ENCODE measurements at places on chromosomes 12 and 14. TPM values are rescaled to one million over a fixed set of nuclear protein-coding genes. Genes with fewer than 3 reads are reported as not detected.
A peak's percentile ranks its signal among the peaks of the same experiment; 100 is the strongest.

NELL2 gene
- 10.2 TPM for total RNA-seq

LRP1 gene
- 2.1 TPM for total RNA-seq

ADCY6 gene
- 0.55 TPM for total RNA-seq

TBC1D30 gene
- 0.84 TPM for total RNA-seq

TAC3 gene
- total RNA-seq, result not detected

TBK1 gene
- 35.3 TPM for total RNA-seq

MARK3 gene
- total RNA-seq, result 81.4 TPM

GRCh38 chr14:76902591-76902990 is 76.4 kb downstream of the LRRC74A start:
- H3K27ac ChIP-seq, result no peak overlapping the region
- H3K4me1 ChIP-seq, result peaks cover 7% of the 10 kb centered on the region
- no peak for DNase-seq
- H3K36me3 ChIP-seq, result no peaks in the 10 kb centered on the region
- H3K27me3 ChIP-seq, result no peaks in the 10 kb centered on the region

GRCh38 chr14:105166571-105167302 is 1.8 kb downstream of the JAG2 start:
- peak overlapping the region; percentile 8 for H3K4me3 ChIP-seq
- DNase-seq, result no peak
- H3K4me1 ChIP-seq, result peaks cover 6% of the 10 kb centered on the region
- H3K27me3 ChIP-seq, result peaks cover 17% of the 10 kb centered on the region
- no peaks in the 10 kb centered on the region for H3K36me3 ChIP-seq
- no peak overlapping the region for H3K27ac ChIP-seq

GRCh38 chr12:89836026-89836425 is 127.4 kb upstream of the ATP2B1 start:
- H3K27ac ChIP-seq, result no peak overlapping the region
- DNase-seq, result no peak
- peaks cover 13% of the 10 kb centered on the region for H3K27me3 ChIP-seq
- no peaks in the 10 kb centered on the region for H3K36me3 ChIP-seq
- no peaks in the 10 kb centered on the region for H3K4me1 ChIP-seq

DNA sequence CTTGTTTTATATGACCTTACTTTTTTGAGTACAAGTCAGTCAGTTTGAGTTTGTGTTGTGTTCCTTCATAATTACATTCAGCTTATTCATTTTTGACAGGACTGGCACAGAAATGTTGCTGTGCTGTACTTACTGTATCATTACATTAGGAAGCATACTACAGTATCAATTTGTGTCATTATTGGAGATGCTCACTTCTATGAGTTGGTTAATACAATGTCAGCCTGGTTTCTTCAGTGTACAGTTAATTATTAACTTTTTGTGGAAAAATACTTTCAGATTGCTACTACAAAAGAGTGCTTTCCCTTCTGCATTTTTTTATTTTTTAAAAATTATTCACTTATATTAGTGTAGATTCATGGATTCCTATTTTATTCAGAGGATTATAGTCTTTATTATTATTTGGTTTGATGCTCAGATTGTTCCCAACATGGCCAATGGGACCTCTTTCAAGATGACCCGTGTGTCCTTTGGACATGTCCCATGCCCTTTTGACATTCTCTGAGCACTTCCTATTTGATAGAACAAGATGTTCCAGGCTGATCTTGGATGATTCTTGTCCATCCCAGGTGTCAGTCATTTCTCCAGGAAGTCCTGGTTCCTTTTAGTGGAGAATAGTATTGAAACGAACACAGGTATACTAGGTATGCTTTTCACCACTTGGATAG is 66.6 kb downstream of the MON2 start:
- peaks cover 48% of the 10 kb centered on the region for H3K36me3 ChIP-seq
- DNase-seq, result no peak
- no peak overlapping the region for H3K4me3 ChIP-seq
- peaks cover 4% of the 10 kb centered on the region for H3K4me1 ChIP-seq
- no peaks in the 10 kb centered on the region for H3K27me3 ChIP-seq
- H3K27ac ChIP-seq, result no peak overlapping the region

DNA sequence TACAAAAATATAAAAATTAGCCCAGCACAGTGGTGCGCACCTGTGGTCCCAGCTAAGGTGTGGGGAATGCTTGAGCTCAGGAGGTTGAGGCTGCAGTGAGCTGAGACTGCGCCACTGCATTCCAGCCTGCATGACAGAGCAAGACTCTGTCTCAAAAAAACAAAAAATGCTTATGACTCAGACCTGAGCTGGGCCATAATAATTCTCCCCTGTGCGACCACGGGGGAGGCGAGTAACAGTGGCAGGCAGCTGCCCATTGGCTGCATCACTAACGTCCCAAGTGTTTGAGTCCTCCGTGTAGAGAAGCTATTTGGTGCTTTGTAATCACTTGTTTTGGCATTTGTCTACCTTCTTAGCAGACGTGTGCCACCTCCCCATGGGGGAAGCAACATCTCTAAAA is 24.9 kb downstream of the PSMC1 start:
- H3K27ac ChIP-seq, result no peak overlapping the region
- no peak overlapping the region for H3K4me3 ChIP-seq
- H3K27me3 ChIP-seq, result no peaks in the 10 kb centered on the region
- DNase-seq, result no peak

- H3K36me3 ChIP-seq, result no peaks in the 10 kb centered on the region
- H3K27me3 ChIP-seq, result peaks cover 12% of the 10 kb centered on the region
- no peaks in the 10 kb centered on the region for H3K4me1 ChIP-seq
- H3K27ac ChIP-seq, result no peak overlapping the region
Observed at GRCh38 chr14:66141733-66142132, 344.4 kb upstream of the CCDC196 start.

Measured in activated T-helper 2 cell treated with anti-CD3 and anti-CD28 coated beads, Interferon-gamma antibody, Interleukin-2, Interleukin-4, amounts not matched to agents 10 μg/mL and 5 μg/mL and 100 μg/mL, durations not matched to agents 14 hours and 24 hours and 36 hours (primary cell).